ENCODE measurements at places on chromosomes 7 and 10.

- no peak for DNase-seq
Observed at GRCh38 chr10:126072622-126073021, 176.3 kb downstream of the FANK1 start.

GRCh38 chr10:119521443-119522204, 20.9 kb downstream of the RGS10 start:
- peak; percentile 82 for DNase-seq

- peak; percentile 88 for DNase-seq
Observed at GRCh38 chr10:19719284-19719683, 96.9 kb upstream of the PLXDC2 start.

DNA sequence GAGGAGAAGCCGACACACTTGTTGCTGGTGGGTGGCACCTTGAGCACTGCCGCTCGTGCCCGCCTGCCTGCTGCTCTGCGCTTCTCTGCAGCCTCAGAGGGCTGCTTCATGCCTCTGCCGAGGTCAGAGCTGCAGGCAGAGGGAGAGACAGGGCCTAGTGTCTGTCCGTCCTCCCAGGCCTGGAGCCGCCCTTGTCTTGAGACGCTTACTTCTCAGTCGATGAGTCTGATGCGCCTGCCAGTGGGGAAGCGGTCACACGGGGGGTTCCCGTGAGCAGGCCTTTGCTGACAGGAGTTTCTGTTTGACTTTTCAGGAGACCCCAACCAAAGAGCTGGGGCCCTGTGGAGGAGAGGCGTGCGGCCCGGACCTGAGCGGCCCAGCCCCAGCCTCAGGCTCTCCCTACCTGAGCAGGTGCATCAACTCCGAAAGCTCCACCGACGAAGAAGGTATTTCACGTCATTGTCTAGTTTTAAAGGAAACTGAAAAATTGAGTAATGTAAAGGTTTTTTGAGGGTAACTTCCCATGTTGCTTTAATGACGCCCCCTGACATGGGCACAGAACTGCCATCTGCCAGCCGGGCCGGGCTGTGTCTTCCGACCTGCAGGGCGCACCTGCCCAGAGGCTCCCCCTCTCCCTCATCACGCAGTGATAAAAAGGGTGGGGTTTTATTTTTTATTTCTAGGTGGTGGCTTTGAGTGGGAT, 7.8 kb upstream of the BHLHA15 start:
- DNase-seq = no peak

GRCh38 chr10:29713450-29713849, 78.7 kb upstream of the SVIL start:
- DNase-seq = no peak

Data from AG10803 (cell line).